ENCODE measurements at places on chromosomes 11 and 22.

- DNase-seq, result no peak
Measured at GRCh38 chr11:67373648-67374570, 511 bp upstream of the CLCF1 start.

DNA sequence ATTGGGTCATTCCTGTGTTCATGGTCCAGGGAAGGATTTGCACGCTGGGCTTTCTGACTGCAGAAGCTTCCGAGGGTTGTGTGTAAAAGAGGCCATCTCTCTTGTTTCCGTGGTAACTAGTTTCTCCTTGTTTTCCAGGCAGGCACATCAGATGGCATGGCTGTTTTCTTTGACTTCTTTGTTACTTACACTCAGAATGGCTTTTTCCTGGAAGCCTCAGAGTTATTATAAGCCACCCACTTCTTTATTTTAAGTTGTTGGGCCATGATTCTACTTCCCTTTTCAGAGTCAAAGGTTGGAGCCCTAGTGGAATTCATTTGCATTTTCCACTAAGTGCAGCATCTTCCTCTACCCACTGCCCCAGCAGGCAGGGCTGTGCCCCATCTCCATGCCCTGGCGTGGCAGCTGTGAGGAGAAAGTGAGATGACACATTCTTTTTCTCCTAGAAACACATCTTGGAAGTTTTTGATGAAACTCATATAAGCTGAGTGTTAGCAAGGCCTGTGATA lies 94.9 kb downstream of the PRR5L start:
- no peak for DNase-seq

GRCh38 chr11:69104856-69105395 lies 50.8 kb upstream of the SMIM38 start:
- no peak for DNase-seq

DNA sequence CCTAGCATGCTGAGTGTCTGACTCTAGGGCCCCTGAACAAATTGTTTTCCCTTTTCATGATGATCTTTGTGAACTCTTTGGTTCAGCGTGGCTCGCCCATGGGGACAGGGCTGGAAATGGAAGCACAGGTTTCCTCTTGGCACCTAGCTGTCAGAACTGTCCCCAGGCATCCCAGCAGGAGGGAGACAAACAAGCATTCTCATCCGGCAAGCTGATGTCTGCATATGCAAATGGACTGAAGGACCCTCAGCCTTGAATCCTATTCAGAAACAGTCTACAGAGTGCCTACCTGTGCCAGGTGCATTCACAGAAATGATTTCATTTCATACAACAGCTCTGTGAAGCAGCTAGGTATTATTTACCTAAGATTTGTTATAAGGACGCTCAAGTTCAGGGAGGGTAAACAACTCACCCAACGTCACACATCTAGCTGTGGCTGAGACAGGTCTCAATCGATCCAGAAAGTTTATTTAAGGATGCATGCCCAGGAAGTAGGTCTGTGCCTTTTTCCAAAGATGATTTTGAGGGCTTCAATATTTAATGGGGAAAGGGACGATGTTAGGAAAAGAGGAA lies 176.4 kb downstream of the KIRREL3 start:
- no peak for DNase-seq

GRCh38 chr22:47552541-47553205 lies 790.2 kb downstream of the TBC1D22A start:
- no peak for DNase-seq

DNA sequence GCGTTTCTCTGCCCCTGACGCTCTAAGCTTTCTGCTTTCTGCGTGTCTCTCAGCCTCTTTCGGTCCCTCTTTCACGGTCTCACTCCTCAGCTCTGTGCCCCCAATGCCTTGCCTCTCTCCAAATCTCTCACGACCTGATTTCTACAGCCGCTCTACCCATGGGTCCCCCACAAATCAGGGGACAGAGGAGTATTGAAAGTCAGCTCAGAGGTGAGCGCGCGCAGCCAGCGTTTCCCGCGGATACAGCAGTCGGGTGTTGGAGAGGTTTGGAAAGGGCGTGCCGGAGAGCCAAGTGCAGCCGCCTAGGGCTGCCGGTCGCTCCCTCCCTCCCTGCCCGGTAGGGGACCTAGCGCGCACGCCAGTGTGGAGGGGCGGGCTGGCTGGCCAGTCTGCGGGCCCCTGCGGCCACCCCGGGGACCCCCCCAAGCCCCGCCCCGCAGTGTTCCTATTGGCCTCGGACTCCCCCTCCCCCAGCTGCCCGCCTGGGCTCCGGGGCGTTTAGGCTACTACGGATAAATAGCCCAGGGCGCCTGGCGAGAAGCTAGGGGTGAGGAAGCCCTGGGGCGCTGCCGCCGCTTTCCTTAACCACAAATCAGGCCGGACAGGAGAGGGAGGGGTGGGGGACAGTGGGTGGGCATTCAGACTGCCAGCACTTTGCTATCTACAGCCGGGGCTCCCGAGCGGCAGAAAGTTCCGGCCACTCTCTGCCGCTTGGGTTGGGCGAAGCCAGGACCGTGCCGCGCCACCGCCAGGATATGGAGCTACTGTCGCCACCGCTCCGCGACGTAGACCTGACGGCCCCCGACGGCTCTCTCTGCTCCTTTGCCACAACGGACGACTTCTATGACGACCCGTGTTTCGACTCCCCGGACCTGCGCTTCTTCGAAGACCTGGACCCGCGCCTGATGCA lies at the start of gene MYOD1:
TSS of gene MYOD1 (plus strand) at position 544 of the 910 bp plus-strand sequence. CDS start at position 756, 212 bp downstream.
- DNase-seq, result no peak

DNA sequence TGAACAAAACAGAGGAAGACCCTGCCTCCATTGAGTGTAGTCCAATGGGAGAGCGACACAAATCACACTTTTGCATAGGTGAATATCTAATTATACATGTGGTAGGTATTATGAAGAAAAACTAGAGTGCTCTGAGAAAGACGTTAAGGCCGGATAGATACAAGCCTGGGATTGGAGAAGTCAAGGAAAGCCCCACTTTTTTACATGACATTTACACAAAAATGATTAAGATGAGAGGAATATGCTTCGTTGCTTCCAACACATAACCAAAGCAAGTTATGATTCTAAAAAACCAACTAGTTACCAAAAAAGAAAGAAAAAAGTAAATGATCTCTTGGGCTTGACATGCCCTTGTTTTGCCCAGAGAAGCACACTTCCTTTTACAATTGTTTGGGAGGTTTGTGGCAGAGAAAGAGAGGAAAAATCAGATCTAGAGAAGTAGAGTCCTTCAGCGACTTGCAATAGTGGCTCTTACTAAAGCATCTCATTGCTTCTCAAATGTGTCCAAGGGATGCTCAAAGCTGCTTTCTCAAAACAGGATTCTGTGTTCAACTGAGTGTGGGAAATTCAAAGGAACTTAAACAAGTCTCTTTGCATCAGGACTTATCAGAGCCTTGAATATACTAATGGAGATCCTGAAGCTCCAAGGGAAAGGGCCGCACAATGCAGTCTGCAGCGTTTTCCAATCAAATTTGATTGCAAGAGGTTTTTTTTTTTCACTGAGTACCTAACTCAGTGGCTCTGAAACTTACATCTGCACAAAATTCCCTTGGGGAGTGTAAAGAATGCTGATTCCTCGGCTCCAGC lies 38.8 kb downstream of the FLI1 start:
- no peak for DNase-seq

DNA sequence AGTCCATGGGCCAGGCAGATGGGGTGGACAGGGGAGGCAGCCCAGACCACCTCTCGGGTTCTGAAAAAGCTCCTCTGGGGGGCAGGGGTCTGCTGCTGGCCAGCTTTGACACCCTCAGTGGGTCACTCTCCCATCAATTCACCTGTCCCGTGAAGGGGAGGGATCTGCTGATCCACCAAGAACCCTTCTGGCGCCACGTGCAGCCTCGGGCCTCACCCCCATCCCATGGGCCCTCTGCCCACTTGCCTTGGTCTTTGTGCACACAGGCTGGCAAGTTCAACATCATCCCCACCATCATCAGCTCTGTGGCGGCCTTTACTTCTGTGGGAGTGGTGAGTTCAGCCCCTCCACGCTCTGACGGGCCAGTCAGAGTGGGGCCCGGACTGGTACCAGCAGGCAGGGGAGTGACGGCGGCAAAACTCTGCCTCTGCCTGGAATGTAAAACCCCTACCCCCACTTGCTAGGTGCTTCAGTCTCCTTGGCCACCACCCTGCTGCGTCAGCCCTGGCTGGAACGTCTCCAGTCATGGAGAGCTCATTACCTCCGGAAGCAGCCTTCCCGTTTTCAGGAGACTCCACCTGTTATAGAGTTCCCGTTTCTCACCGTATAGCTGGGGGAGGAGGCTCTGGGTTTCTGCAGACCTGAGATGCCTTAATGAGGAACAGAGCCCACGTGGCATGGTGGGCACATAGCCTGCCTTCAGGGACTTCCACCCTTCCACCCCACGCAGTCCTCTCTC lies 12.7 kb downstream of the PRG3 start:
- no peak for DNase-seq
